Upper lobe of left lung (tissue), 6 donors: ENCODE measurements at places on chromosomes 16 and 17. TPM values are rescaled to one million over a fixed set of nuclear protein-coding genes. Genes with fewer than 3 reads are reported as not detected.

- H3K27ac ChIP-seq: peak overlapping the region; percentile 48
- no peak overlapping the region for H3K4me3 ChIP-seq
- no peak for DNase-seq
These were observed 30.9 kb downstream of the XPO6 start for GRCh38 chr16:28180655-28181460.

GRCh38 chr16:56776562-56776961, 46.6 kb downstream of the NUP93 start:
- H3K4me1 ChIP-seq: peaks cover 22% of the 10 kb centered on the region
- no peak for DNase-seq
- no peak overlapping the region for H3K27ac ChIP-seq
- H3K27me3 ChIP-seq: no peaks in the 10 kb centered on the region
- H3K4me3 ChIP-seq: no peak overlapping the region

DNA sequence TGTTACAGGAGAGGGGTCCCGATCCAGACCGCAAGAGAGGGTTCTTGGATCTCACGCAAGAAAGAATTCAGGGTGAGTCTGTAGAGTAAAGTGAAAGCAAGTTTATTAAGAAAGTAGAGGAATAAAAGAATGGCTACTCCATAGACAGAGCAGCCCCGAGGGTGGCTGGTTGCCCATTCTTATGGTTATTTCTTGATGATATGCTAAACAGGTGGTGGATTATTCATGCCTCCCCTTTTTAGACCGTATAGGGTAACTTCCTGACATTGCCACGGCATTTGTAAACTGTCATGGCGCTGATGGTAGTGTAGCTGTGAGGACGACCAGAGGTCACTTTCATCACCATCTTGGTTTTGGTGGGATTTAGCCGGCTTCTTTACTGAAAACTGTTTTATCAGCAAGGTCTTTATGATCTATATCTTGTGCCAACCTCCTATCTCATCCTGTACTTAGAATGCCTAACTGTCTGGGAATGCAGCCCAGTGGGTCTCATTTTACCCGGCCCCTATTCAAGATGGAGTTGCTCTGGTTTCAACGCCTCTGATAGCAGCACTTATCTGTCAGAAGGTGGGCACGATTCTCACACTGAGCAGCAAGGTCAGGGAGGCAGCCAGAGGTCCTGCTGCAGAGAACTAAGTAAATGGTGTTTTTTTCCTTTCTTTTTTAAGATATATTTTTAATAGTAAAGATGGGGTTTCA, 26.5 kb upstream of the XYLT2 start:
- H3K4me3 ChIP-seq: no peak overlapping the region
- no peak overlapping the region for H3K27ac ChIP-seq
- H3K4me1 ChIP-seq: no peaks in the 10 kb centered on the region
- DNase-seq: no peak

KRT27 gene
- not detected for total RNA-seq

DNA sequence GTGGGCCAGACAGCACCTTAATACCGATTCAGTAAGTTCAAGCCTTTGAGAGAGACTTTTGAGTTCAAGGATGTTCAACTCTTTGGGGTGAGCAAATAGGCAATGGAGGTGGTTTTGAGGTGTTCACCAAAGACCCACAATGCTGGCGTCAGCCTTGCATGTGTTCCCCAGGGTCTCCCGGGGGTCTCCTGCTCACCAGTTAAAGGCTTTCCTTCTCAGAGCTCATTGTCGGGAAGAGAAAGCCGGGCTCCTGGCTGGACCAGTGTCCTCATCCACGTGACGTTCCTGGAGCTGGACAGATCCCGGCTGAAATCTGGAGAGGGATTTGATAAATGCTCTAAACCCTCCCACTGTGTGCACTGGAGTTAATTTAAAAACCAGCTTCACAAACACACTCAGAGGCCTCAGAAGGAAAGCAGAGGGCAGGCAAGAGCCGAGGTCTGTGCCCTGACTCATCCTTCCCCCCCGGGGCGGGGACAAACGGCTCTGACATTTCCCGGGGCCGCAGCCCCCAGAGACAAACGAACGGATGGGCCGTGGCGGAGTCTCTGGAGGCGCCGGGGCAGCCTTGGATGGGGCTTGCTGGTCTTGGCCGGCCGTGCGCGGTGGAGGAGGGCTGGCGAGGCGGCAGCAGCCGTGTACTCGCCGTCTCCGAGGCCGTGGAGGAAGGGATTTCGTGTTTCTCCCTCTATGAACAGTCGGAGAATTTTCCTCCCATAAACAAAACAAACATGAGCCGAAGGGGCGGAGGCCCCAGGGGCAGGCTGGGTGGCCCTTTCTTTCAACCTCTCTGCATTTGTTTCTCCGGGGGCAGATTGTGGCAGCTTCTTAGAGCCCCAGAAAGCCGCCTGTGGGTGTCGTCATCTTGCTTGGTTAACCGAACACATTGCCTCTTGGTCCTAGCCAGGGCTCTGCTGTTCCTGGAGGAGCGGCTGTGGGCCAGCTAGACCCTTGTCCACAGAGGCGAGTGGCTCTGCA, 94.2 kb downstream of the NTN1 start:
- H3K4me1 ChIP-seq: peaks cover 9% of the 10 kb centered on the region
- no peak for DNase-seq
- no peaks in the 10 kb centered on the region for H3K36me3 ChIP-seq
- peak overlapping the region; percentile 37 for H3K4me3 ChIP-seq
- H3K27me3 ChIP-seq: no peaks in the 10 kb centered on the region

DNAI2 gene
- 4.3 TPM for total RNA-seq

GRCh38 chr16:10961231-10961630, 16.9 kb downstream of the CLEC16A start:
- H3K27me3 ChIP-seq: no peaks in the 10 kb centered on the region
- no peak for DNase-seq
- H3K36me3 ChIP-seq: peaks cover 30% of the 10 kb centered on the region
- peaks cover 12% of the 10 kb centered on the region for H3K4me1 ChIP-seq

TNS4 gene
- total RNA-seq: 1.0 TPM

DNA sequence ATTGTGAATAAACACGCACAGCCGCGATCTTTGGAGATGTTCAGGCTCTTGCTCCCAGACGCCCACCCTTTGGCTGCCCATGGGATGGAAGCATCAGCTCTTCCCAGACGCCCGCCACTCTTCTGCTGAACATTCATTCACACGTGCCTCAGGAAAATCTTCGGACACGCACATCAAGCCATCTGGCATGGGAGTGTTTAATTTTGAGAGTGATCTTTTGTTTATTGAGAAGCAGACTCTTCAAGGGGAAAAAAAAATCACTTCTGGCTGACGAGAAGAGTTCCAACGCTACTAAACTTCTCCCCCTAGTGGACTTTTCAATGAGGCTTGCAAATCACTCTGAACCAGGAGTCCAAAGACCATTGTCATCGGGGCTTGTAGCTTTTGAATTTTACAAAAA, 62.0 kb upstream of the NUDT7 start:
- DNase-seq: no peak
- no peaks in the 10 kb centered on the region for H3K4me1 ChIP-seq
- no peaks in the 10 kb centered on the region for H3K36me3 ChIP-seq
- no peaks in the 10 kb centered on the region for H3K27me3 ChIP-seq
- no peak overlapping the region for H3K4me3 ChIP-seq

GRCh38 chr16:23031508-23032098, 117.6 kb downstream of the USP31 start:
- no peak overlapping the region for H3K4me3 ChIP-seq
- no peaks in the 10 kb centered on the region for H3K27me3 ChIP-seq
- no peak overlapping the region for H3K27ac ChIP-seq
- DNase-seq: no peak
- no peaks in the 10 kb centered on the region for H3K4me1 ChIP-seq
- H3K36me3 ChIP-seq: no peaks in the 10 kb centered on the region

DNA sequence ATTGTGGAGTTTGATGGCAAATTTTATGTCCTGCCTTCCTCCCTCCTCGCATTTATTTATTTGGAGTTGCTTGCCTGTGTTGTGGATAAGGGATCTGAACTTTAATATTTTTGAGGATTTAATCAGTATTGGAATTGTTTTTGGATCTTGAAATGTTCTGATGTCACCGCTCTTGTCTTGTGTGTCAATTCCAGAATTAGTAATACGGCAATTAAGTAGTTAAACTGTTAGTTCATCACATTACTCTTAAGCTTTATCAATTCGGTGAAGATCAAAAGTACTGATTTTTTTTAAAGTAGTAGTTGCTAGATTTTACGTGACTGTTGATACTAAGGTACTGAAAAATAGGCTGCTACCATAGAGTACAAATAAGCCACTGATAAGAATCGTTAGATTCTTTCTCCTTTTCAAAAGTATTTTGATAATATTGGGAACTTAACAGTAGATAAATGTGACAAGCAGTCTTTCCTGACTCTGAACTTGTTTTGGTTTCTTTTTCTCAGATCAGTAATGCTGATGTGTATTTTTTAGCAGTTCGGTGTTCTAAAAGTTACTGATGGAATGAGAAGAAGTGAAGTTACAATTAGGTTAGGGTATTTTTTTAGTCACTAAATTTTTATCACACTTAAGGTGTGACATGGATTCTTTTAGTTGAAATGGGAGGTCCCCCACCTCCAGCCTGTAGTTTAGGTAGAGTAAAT, 2.0 kb downstream of the RBBP6 start:
- H3K27me3 ChIP-seq: no peaks in the 10 kb centered on the region
- peak overlapping the region; percentile 97 for H3K27ac ChIP-seq
- H3K4me3 ChIP-seq: peak overlapping the region; percentile 67
- H3K36me3 ChIP-seq: no peaks in the 10 kb centered on the region
- no peak for DNase-seq
- H3K4me1 ChIP-seq: peaks cover 43% of the 10 kb centered on the region

DNA sequence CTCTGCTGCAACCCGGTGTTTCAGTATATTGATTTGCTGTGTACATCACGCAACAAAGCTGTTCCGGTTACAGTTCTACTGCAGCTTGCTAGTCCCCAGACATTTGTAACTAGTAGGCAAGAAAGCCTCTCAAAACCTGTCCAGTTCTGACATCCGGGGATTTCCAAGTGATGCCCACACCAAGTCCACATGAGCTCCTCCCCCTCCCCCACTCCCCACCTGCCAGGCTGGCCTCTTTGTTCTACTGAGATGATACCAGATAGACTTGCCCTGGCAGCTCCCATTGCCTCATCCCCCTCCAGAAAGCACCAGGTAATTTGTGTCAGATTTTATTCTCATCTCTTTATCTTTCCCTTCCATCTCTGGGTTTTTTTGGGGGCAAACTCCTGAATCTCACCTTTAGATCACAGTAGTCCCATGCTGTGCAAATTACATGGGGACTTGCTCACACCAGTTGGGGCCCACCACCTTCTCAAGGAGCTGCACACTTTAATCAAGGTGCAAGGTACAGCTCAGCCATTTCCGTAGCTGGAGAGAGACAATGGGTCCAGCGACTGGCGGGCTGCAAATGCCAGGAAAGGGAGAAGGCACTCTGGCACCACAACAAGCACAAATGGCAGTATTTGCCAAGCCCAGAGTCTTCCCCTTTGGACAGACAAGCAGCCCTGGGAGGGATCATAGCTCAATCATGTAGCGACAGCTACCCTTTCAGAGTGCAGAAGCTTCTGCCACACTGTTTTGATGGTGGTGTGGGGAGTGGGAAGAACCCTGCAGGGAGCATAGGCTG, 183.1 kb downstream of the CYLD start:
- H3K4me3 ChIP-seq: no peak overlapping the region
- no peaks in the 10 kb centered on the region for H3K36me3 ChIP-seq
- DNase-seq: no peak
- no peak overlapping the region for H3K27ac ChIP-seq

- H3K27ac ChIP-seq: peak overlapping the region; percentile 32
- DNase-seq: peak; percentile 87
- H3K27me3 ChIP-seq: no peaks in the 10 kb centered on the region
- peaks cover 21% of the 10 kb centered on the region for H3K36me3 ChIP-seq
- H3K4me1 ChIP-seq: peaks cover 6% of the 10 kb centered on the region
These were observed 25.2 kb upstream of the USP36 start for GRCh38 chr17:78865682-78866390.

- no peak overlapping the region for H3K4me3 ChIP-seq
- H3K4me1 ChIP-seq: no peaks in the 10 kb centered on the region
- no peaks in the 10 kb centered on the region for H3K27me3 ChIP-seq
- no peak overlapping the region for H3K27ac ChIP-seq
- peaks cover 42% of the 10 kb centered on the region for H3K36me3 ChIP-seq
- no peak for DNase-seq
These were observed 121.0 kb upstream of the TOB1 start for GRCh38 chr17:50986989-50987660.

EVPL gene
- 142 TPM for total RNA-seq

DNA sequence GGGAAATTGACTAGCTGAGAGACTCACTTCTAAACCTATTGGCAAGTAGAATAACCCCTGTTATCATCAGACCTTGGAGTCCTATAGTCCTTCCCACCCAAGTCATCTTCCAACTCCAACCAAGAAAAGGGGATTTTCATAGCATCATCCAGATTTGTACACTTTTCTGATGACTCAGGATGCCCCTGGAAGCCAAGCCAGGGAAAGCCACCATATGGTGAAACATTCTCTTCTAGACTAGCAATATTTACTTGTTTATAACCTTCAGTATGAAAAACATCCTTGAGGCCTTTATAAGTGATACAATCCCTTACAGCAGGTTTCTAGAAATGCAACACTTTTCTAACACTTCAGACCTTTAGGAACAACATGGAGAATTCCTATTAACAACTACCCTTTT, 618.8 kb upstream of the CDH11 start:
- no peaks in the 10 kb centered on the region for H3K4me1 ChIP-seq
- no peak overlapping the region for H3K4me3 ChIP-seq
- H3K27ac ChIP-seq: no peak overlapping the region

EMP2 gene
- total RNA-seq: 261 TPM

GRCh38 chr16:76835779-76836300, 355.1 kb upstream of the MON1B start:
- no peak for DNase-seq
- no peak overlapping the region for H3K4me3 ChIP-seq
- no peak overlapping the region for H3K27ac ChIP-seq
- H3K36me3 ChIP-seq: no peaks in the 10 kb centered on the region

GAST gene
- not detected for total RNA-seq

DNA sequence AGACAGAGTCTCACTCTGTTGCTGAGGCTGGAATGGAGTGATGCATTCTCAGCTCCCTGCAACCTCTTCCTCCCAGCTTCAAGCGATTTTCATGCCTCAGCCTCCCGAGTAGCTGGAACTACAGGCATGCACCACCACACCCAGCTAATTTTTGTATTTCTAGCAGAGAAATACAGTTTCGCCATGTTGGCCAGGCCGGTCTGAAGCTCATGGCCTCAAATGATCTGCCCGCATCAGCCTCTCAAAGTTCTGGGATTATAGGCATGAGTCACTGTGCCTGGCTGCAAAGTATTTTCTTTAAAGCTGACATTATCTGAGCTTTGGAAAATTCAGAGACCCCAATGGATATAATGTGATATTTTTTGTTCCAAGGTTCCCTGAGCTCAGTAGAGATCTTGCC, 31.1 kb upstream of the SLC6A2 start:
- no peak for DNase-seq
- H3K27ac ChIP-seq: no peak overlapping the region
- H3K4me1 ChIP-seq: no peaks in the 10 kb centered on the region
- no peaks in the 10 kb centered on the region for H3K36me3 ChIP-seq

DNA sequence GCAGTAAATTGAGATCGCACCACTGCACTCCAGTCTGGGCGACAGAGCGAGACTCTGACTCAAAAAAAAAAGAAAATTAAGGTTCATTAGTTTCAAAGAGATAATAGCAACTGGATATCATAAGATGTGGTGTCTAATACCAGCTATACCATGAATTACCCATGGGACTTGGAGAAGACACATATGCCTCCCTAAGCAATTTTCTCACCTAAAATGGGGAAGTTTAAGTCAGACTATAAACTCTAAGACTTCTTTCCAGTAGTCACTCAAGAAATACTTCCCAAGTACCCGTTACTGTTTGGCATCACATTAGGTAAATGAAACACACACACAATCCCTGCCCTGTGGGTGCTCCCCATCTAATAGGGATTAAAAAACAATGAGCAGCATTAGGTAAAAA, 22.6 kb downstream of the SMURF2 start:
- H3K4me1 ChIP-seq: peaks cover 23% of the 10 kb centered on the region
- no peak overlapping the region for H3K27ac ChIP-seq
- H3K27me3 ChIP-seq: no peaks in the 10 kb centered on the region

CARD14 gene
- 0.71 TPM for total RNA-seq

RUNDC3A gene
- total RNA-seq: 1.0 TPM

SPPL2C gene
- total RNA-seq: not detected

SLC5A11 gene
- 0.15 TPM for total RNA-seq
